ENCODE measurements at places on chromosomes 13 and 19.

DNA sequence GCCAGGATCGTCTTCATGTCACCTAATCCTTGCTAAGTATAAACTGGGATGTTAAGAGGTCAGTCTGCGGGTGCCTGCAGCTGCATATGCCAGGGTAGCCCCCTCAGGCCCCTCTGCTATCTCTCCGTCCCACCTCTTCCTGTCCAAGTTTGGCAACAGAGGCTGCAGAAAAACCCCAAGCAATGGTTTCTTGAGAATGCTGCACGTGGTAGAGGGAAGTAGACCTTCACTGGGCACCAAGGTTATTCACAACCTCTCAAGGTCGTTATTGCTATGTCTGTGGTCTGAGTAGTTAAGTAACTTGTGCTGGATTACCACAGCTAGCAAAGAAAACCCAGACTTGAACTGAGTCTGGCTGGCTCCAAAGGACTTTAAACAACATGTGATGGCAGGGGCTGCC lies 77.9 kb upstream of the XPO4 start:
- DNase-seq, result no peak

DNA sequence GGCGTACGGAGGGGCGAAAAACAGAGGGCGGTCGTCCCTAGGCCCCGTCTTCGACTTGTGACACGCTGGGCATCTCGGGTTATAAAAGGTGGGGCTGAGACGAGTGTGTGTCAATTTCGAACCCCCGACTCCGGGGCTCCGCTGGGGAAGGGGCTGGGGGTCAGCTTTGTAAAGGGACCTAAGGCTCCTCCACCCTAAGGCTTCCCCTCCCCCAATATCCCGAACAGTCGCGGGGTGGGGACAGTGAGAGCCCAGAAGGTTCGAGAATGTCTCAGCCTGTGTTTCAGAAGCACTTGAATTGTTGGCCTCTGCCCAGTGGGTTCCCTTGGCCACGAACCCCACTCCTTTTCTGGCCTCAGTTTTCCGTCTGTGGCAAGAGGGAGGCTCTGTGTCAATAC lies 450 bp downstream of the SELENOW start:
- no peak for DNase-seq

GRCh38 chr19:13437919-13438618 lies 68.2 kb downstream of the CACNA1A start:
- DNase-seq, result no peak

- DNase-seq, result no peak
Measured at GRCh38 chr19:39319098-39319891, 1.4 kb downstream of the LRFN1 start.

GRCh38 chr13:43269037-43269481 lies 245.7 kb downstream of the DNAJC15 start:
- no peak for DNase-seq

All from thoracic aorta (tissue), 2 donors.